ENCODE measurements at places on chromosomes 11 and 22. TPM values are rescaled to one million over a fixed set of nuclear protein-coding genes. Genes with fewer than 3 reads are reported as not detected.

The NPTXR gene
- 1.7 TPM for total RNA-seq

The CEP126 gene
- 0.67 TPM for total RNA-seq

DNA sequence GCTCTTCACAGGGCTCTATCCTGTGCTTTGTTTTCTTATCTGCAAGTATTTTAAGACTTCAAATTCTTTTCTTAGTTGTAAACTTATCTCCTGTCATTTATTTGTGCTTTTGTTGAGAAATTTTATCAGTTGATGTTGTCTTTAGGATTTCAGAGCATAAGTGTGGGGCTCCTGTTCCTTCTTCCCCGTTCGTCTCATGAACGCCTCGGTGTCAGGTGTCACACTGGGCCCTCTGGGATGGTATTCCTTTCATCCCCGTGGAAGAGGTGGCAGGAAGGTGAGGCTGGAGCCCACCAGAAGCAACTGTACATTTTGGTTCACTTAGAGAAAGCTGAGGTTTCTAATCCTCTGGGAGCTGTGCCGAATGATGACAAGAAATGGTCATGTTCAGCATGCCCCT is 17.9 kb downstream of the NADSYN1 start:
- H3K27me3 ChIP-seq = no peaks in the 10 kb centered on the region
- H3K27ac ChIP-seq = no peak overlapping the region
- no peak overlapping the region for H3K4me3 ChIP-seq
- H3K4me1 ChIP-seq = peaks cover 3% of the 10 kb centered on the region

DNA sequence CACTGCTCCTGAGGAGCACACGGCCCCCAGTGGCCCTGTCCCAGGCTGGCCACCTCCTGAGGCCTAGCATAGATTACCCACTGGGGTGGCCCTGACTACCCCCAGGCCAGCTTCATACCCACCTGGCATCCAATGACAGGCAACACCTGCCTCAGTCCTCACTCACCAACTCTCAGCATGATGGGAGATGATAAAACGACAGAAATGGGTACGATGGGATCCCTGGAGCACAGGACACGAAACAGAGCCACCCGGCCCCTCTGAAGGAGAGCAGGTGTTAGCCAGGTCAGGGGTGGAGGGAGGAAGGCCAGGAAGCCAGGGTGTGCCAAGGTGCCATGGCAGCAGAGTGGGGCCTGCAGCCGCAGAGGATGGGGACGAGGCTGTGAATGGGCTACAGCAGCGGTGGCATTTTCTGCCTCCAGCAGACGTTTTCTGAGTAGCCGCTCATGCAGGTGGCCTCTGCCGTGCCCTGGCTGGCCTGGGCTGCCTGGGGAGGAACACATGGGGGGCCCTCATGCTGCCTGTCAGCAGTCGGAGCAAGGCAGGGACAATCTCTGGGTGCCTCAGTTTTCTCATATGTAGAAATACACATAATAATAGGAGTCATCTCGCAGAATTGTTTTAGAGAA is 50.2 kb upstream of the FGF3 start:
- peaks cover 9% of the 10 kb centered on the region for H3K27me3 ChIP-seq
- H3K4me3 ChIP-seq = no peak overlapping the region
- no peaks in the 10 kb centered on the region for H3K4me1 ChIP-seq
- no peak overlapping the region for H3K27ac ChIP-seq

The CRYBA4 gene
- total RNA-seq = not detected

The CAPRIN1 gene
- 286 TPM for total RNA-seq

DNA sequence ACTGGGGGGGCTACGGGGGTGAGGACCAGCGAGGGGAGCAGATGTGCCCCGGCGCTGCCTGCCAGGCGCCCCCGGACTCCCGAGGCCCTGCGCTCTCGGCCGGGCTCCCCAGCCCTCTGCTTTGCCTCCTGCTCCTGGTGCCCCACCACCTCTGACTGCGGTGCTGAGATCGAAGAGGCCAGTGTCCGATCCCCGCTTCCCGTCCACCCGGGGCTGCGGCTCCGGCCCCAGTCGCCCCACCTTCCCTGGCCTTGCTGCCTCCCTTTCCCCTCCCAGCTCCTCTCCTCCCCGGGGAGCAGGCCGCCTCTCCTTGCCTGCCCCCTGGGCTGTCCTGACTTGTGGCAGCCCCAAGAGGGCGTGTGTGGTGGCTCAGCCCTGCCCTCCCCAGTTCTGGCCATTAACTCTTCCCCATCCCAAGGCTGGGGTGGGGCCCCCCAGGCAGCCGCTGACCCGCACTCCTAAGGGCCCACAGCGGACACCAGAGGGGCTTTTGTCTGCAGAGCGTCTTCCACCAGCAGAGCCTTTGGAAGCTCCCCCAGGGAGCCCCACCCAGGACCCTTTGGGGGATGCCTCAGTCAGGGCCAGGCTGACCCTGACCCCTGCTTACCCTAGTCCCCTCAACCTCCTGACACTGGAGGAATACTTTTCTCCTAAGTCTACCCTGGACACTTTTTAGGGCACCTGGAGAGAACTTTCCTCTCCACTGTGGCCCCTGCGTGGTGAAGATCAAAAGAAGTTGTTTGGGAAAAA is 16.6 kb downstream of the RTN4RL2 start:
- H3K27me3 ChIP-seq = peaks cover 55% of the 10 kb centered on the region
- no peaks in the 10 kb centered on the region for H3K36me3 ChIP-seq
- H3K4me1 ChIP-seq = peaks cover 23% of the 10 kb centered on the region

GRCh38 chr11:109789901-109790300 is 303.3 kb upstream of the ZC3H12C start:
- H3K27ac ChIP-seq = no peak overlapping the region
- DNase-seq = no peak
- H3K4me3 ChIP-seq = no peak overlapping the region
- H3K36me3 ChIP-seq = no peaks in the 10 kb centered on the region
- H3K27me3 ChIP-seq = no peaks in the 10 kb centered on the region

- H3K36me3 ChIP-seq = peaks cover 22% of the 10 kb centered on the region
- H3K4me1 ChIP-seq = peaks cover 19% of the 10 kb centered on the region
- DNase-seq = no peak
- no peak overlapping the region for H3K27ac ChIP-seq
Observed at GRCh38 chr11:9719566-9720289, 55.9 kb downstream of the SWAP70 start.

GRCh38 chr11:6321961-6322362 is 1.7 kb upstream of the CAVIN3 start:
- DNase-seq = no peak
- peak overlapping the region; percentile 90 for H3K27ac ChIP-seq
- peaks cover 42% of the 10 kb centered on the region for H3K4me1 ChIP-seq
- peaks cover 16% of the 10 kb centered on the region for H3K36me3 ChIP-seq

- no peak for DNase-seq
- no peak overlapping the region for H3K27ac ChIP-seq
- H3K4me1 ChIP-seq = peaks cover 13% of the 10 kb centered on the region
Observed at GRCh38 chr11:134361661-134362060, 29.9 kb downstream of the GLB1L2 start.

- H3K4me3 ChIP-seq = no peak overlapping the region
- no peaks in the 10 kb centered on the region for H3K27me3 ChIP-seq
- DNase-seq = no peak
- no peaks in the 10 kb centered on the region for H3K4me1 ChIP-seq
Observed at GRCh38 chr11:38648604-38649003, 2050.6 kb upstream of the RAG2 start.

DNA sequence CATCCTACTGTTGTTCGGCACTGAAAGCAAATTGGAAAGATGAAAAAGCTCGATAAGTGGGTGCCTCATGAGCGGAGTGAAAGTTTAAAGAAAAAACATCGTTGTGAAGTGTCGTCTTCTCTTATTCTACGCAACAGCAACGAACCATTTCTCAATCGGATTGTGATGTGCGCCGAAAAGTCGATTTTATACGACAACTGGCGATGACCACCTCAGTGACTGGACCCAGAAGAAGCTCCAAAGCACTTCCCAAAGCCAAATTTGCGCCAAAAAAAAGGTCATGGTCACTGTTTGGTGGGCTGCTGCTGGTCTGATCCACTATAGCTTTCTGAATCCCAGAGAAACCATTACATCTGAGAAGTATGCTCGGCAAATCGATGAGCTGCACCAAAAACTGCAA is 58.4 kb upstream of the FBXO3 start:
- H3K27me3 ChIP-seq = peaks cover 35% of the 10 kb centered on the region
- no peak overlapping the region for H3K27ac ChIP-seq
- H3K36me3 ChIP-seq = no peaks in the 10 kb centered on the region
- no peak overlapping the region for H3K4me3 ChIP-seq
- peaks cover 3% of the 10 kb centered on the region for H3K4me1 ChIP-seq

GRCh38 chr22:29457730-29458129 is 19.3 kb downstream of the RFPL1 start:
- H3K27me3 ChIP-seq = no peaks in the 10 kb centered on the region
- no peaks in the 10 kb centered on the region for H3K4me1 ChIP-seq
- no peaks in the 10 kb centered on the region for H3K36me3 ChIP-seq

DNA sequence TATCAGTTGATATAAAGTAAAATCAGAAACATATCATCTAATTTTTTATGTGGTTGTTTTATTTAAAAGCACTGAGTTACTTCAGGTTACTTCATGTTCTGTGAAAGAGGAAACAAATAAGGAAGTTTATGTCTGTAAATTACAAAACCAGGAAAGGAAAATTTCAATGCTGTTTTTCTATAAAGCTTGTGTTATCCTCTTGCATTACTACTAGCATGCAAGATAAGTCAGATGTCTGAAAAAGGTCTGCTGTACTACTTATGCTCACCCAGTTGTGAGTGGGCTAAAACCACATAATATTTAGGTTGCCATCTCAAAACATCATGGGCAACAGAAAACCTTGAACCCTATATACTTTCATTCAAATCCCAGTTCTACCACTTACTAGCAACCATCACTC is 121.5 kb downstream of the ATG16L2 start:
- H3K27ac ChIP-seq = no peak overlapping the region
- no peaks in the 10 kb centered on the region for H3K4me1 ChIP-seq
- no peaks in the 10 kb centered on the region for H3K27me3 ChIP-seq
- peaks cover 2% of the 10 kb centered on the region for H3K36me3 ChIP-seq
- DNase-seq = no peak

DNA sequence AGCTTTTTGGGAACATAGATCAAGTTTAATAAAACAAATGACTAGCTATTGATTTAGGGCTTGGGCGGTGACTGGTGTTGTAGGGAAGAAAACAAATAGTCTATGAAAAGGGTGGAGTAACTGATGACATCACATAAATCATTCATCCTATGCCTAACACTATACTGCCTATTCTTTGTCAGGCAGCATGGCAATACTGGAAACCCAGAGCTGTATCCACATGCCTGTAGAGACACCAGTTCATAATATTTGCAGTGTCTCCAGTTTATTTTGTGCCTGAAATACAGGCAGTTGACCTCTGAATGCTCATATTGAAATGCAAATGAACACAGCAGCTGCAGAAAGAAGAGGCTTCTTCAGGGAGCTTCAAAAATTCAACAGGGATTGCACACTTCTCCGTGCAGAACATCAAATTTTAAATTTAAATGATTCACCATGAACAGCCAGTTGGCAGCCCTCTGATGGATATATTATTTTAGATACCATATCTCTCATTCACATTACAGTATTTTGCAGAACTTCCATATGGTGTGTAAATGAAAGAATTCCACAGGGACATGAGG is 283.1 kb upstream of the CTSC start:
- no peak overlapping the region for H3K27ac ChIP-seq
- H3K4me3 ChIP-seq = no peak overlapping the region
- DNase-seq = no peak
- no peaks in the 10 kb centered on the region for H3K4me1 ChIP-seq
- H3K27me3 ChIP-seq = no peaks in the 10 kb centered on the region

DNA sequence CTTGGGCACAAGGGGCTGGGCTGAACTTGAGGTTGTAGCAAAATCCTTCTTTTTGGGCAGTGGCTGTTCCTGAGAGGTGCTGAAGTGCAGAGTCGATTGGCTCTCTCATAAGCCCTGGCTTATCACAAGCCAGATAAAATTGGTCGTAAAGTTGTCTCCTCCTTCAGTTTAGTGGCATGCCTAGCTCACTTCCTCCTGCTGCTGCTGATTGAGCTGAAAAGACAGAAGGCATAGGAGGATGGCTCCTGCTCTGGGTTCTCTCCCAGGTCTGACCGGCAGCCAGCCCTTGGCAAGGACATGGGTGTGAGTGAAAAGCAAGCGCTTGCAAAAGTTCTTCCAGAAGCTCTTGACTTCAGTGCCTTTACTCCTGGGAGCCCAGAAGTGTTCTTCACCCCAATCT is 83.9 kb downstream of the LDLRAD3 start:
- no peaks in the 10 kb centered on the region for H3K36me3 ChIP-seq
- no peaks in the 10 kb centered on the region for H3K4me1 ChIP-seq

DNA sequence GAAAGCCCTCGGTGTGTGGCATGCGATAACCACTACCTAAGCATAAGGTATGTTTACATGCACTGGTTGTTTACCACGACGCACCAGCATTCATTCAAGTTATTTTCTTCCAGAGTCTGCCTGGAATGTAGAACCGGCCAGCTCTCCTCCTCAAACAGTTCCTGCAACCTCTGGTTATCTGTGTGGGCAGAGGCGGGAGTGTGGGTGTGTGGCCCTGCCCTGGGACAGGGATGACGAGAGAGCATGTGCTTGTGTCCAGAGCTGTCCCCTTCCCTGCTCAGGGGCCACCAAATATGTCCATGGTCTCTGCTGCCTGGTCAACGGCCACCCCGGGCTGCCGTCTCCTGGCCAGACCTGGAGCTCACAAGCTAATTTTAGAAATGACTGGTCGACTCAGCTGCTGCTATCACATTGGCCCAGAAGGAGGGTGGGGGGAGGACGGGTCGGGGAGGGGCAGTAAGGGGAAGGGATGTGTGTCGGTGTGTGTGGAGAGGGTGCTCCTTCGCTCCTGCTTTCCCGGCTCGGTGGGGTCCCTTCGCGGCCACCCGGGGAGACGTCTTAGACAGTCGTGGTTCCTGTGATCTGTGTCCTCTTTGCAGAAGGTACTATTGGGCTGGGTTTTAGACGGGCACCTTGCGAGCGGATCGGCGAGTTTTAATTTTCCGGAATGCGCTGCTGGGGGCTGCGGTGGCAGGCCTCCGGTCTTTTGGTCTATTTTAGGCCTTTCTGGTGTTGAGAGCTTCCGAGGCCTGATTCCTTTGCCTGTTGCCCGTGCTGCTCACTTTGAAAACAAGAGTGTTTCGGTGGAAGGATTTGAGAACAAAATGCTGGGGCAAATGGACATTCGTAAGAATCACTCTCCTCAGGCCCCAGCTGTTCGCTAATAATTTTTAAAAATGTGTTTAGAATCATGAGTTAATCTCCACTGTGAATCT is at the start of gene MYO18B:
Gene MYO18B (plus strand): TSS at position 497 of the 935 bp plus-strand sequence. CDS start 18,905 bp downstream, outside the sequence.
- no peak within 1 kb of the TSS for H3K4me3 ChIP-seq
- H3K4me1 ChIP-seq = peaks cover 66% of the 10 kb centered on the region
- DNase-seq = no peak
- no peaks in the 10 kb centered on the region for H3K27me3 ChIP-seq
- H3K27ac ChIP-seq = peak within 1 kb of the TSS; percentile 91
- H3K36me3 ChIP-seq = peaks cover 46% of the 10 kb centered on the region

- H3K4me1 ChIP-seq = no peaks in the 10 kb centered on the region
- H3K27me3 ChIP-seq = peaks cover 19% of the 10 kb centered on the region
- no peak overlapping the region for H3K4me3 ChIP-seq
- H3K27ac ChIP-seq = no peak overlapping the region
- H3K36me3 ChIP-seq = no peaks in the 10 kb centered on the region
Observed at GRCh38 chr11:11016068-11016467, 158.2 kb upstream of the ZBED5 start.

Measured in activated T-helper 2 cell treated with anti-CD3 and anti-CD28 coated beads, Interferon-gamma antibody, Interleukin-2, Interleukin-4, amounts not matched to agents 10 μg/mL and 5 μg/mL and 100 μg/mL, durations not matched to agents 14 hours and 24 hours and 36 hours (primary cell).